ENCODE measurements at places on chromosomes 1 and 21. TPM values are rescaled to one million over a fixed set of nuclear protein-coding genes. Genes with fewer than 3 reads are reported as not detected.

DNA sequence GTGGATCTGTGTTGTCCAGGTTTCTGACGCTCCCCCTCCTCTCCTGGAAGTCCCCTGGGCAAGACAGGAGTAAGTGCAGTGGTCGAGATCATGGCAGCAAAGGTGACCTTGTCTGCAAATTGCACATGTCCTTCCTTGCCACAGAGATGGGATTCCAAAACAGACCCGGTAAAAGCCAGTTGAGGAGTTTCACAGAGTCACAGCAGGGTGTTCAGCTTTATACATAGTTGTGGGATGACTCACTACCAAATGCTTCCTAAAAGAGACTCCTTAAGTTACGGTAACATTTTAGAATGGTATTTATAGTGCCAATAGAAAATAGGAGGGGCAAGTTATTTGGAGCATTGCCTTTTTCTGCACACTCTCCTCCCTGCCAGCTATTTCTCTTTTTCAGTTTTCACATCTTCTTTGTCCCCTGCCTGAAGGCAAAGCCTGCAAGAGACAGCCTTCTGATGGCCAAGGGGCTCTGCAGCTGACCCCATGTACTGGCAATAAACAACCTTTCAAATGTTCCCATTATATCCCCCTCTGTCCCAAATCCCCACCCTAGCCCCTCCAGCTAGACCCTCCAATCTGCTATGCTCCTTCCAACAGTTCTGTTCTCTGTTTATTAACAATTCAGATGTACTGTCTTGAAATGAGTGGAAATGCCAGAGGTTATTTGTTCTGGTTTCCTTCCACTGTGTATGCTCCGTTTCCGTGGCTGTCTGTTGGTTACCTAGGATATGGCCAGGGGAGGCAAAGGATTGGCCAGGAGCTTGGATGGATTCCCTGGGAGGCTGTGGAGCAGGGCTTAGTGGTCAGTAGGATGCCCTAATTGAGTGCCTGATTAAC is 115.0 kb downstream of the TGFB2 start:
- DNase-seq = no peak

- DNase-seq = no peak
Observed at GRCh38 chr1:99674115-99675064, 28.5 kb downstream of the PALMD start.

DNA sequence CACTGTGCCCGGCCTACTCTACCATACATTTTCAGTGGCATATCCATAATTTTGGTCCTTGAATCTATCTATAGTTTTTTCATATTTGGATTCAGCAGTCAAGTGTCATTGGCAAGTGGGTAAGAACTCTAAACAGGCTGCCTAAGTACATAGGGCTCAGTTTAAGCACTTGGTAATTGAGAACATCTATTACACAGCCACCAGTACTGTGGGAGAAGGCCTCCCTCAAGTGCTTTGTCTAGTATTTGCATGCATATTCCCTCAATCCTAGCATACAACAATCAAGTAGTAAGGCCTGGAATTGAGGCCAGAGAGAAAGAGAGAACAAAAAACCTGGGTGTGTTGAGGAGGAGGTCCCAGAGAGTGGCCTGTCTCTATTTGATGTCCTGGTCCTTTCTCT is 325.2 kb downstream of the USP25 start:
- no peak for DNase-seq

GRCh38 chr1:61157468-61157987 is 75.2 kb downstream of the NFIA start:
- DNase-seq = no peak

DNA sequence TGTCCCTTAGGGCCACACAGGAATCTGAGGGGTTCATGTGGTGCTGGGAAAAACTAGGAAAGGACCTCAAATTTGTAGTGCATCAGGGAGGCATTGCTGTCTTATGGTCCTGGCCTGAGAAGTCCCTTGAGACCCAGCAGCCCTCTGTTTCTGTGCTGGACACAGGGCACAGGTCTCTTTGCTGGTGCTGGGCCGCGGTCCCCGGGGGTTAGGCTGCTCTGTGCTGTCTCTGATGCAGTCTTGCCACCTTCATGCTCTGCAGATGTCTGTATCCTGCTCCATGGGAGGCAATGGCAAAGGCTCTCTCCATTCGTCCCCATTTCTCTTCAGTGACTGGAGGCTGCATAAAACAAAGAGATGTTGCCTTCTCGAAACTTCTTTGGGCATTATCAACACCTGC is 13.0 kb downstream of the EDARADD start:
- DNase-seq = no peak

DNA sequence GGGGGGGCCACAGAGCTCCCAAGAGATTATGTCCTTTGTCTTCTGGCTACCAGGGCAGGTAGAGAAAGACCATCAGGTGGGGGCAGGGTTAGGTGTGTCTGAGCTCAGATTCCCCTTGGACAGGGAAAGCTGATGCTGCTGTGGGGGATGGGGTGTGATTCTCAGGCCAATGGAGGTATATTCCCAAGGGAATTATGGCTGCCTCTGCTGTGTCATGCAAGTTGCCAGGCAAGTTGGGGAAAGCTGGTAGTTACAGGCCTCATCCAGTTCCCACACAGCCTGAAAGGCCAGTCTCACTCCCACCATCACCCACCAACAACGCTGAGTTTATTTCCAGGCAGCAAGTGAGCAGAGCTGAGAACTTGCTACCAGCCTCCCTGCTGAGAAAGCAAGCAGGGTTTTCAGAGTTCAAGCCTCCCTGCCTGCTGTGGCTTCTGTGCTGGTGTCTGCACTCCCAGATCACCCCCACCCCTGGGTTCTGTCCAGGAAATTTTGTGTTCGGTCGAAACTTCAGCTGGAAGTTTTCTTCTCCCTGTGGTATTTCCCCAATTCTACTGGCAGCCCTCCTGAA is 21.3 kb downstream of the IFI16 start:
- no peak for DNase-seq

DNA sequence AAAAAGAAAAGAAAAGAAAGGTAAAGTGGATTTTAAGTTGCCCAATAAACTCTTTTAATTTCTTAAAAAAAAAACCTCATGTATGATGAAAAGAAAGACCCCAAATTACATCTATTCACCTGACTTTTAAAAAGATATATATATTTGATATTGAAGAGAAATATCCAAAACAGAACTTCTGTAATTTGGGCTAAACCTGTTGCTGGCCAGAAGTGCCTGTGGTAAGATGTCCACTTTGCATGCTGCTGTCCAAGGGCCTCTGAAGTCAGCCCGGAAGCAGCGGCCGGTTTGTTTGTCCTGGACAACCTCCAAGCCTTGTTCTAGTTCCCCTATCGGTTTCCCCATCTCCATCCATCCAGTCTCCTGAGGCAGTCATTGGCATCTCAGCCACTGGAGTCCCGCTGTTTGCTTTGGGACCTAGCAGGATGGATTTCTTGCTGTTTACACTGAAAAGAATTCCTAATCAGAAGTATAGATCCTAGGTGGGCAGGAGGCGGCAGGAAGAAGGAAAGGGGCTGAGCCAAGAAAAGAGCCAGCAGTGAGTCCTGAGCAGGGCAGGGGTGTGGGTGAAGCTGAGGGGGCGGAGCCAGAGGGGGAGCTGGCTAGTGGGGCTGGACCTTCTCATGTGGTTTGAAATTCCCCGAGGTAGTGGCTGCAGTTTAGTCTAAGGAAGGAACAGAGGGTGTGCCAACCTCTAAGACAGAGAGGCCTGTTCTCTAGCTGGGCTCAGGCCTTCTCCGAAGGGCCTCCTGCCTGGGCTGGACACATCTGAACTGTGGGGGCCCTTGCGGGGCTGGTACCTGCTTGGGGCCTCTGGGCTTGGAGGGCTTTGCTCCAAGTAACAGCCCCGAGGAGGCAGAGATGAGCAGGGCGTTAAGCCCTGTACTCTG is 3.3 kb downstream of the NCMAP start:
- no peak for DNase-seq

DNA sequence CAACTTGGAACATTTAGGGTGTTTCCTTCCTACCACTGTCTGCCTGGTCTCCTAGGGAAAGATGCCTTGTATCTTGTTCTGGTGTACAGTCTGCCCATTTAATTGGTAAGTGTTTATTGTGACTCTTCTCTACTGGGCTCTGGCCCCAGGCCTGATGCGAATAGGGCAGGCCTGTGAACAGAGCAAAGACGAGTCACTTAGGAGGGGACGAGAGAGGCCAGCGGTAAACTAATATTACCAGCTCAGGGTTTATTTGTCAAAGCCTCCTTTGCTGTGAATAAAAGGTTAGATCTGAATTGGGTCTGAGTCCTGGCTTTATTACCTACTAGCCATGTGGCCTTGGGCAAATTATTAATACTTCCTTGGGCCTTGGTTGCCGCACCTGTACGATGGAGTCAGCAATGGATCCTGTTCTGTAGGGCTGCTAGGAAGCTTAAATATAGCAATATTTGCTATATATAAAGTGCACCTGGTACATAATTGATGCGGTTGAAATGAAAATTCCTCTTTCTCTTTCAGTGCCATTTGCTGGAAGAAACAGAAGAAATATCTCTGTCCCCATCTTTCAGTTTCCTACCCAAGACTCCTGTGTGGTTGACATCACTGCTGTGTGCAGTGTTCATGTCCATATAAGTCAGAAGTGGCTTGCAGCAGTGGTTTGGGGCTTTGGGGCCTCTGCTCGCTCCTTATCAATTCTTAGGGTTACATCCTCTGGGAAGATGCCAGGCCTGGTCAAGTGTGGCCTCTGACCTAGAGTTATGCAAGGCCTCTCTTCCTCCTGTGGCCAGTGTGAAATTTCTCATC is 32.4 kb downstream of the MAPKAPK2 start:
- no peak for DNase-seq

DNA sequence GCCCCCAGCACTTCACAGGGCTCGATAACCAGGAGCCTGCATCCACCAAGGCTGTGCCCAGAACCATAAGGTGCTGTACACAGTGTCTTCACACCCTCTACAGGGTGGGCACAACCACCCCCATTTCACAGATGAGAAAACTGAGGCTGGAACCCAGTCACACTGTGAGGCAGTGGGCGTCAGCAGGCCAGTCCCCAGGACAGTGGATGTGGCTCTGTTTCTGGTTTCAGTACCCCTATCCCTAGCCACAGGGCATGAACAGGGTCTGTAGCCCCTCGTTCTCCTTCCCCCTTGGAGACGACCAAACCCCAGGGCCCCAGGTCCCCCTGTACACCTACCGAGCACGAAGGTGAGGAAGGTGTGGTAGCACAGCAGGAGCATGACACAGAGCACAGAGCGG is 27.6 kb downstream of the TTC39A start:
- no peak for DNase-seq

- DNase-seq = no peak
Observed at GRCh38 chr1:98849969-98850636, 154.6 kb downstream of the PLPPR5 start.

Gene OR2G6
- not detected for total RNA-seq

Gene KIF21B
- 0.68 TPM for total RNA-seq

Gene FCRL6
- total RNA-seq = not detected

Gene KCNH1
- total RNA-seq = not detected

Gene ZBTB21
- total RNA-seq = 7.5 TPM

Gene NLRP3
- total RNA-seq = 1.8 TPM

Gene GPX7
- 1.6 TPM for total RNA-seq

Gene ERICH3
- total RNA-seq = not detected

Gene RIPPLY3
- not detected for total RNA-seq
